ENCODE measurements at places on chromosomes 6 and 20.

DNA sequence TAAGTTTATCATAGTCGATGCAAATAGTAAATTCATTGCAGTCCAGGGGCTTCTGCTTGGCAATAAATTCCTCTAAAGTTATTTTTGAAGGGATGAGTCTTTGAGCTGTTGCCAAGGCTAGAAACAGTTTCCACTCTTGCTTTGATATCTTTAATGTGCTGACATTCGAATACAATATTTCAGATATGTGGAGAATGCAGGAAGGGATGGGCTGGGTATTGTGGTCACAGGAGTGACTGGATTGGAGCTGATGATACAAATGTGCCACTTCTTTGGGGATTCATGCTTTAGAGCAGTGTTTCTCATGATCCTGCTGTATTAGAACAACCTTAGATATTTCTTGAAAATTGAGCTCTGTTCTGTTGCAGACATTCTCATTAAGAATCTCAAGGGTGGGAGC lies 139.0 kb downstream of the PRDM13 start:
- no peak for DNase-seq

GRCh38 chr20:56925831-56926170 lies 296.7 kb downstream of the TFAP2C start:
- no peak for DNase-seq

GRCh38 chr6:5053864-5054244 lies 31.3 kb upstream of the PPP1R3G start:
- DNase-seq = no peak

DNA sequence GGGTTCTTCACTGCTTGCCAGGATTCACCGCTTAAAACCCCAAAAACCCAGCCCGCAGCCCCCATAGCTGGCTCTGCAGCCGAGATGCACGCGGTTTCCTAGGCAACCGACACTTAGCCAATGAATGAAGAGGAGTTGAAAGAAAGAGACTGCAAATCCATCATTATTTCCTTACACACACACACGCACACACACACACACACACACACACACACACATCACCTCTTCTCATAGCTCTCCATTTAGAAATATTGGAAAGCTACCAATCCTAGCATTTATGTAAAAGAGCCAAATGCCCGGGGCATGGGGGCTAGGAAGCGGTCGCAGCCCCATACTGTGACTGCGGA lies 3.4 kb upstream of the TUBB2B start:
- DNase-seq = no peak

DNA sequence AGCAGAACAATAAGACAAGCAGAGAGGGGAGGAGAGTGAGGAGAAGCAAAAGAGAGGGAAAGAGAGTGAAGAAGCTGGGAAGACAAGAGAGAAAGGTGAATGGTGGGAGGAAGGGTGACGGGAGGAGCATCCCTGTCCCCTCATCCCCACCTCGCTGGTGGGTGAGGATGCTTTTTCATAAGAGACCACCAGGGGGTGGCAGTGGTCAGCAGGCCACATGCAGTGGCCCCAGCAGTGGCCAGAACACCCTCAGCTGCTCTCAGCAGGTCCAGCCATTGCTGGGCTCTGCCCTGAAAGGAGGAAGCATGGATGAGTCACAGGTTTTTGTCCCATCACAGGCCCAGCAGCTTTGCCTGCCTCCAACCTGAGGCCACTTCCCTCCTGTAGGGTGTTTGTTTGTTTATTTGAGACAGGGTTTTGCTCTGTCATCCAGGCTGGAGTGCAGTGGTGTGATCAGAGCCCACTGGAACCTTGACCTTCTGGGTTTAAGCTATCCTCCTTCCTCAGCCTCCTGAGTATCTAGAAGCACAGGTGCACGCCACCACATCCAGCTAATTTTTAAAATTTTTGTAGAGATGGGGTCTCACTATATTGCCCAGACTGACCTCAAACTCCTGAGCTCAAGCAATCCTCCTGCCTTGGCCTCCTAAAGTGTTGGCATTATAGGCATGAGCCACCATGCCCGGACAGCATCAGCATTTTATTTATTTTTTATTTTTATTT lies 24.0 kb downstream of the FGD2 start:
- peak; percentile 99 for DNase-seq
